ENCODE measurements at places on chromosomes 1 and 21. TPM values are rescaled to one million over a fixed set of nuclear protein-coding genes. Genes with fewer than 3 reads are reported as not detected.
A peak's percentile ranks its signal among the peaks of the same experiment; 100 is the strongest.

- peak; percentile 38 for DNase-seq
Observed at GRCh38 chr1:8562881-8563865, 245.3 kb downstream of the SLC45A1 start.

Gene PLEKHG5
- polyA plus RNA-seq, result 12.2 TPM

DNA sequence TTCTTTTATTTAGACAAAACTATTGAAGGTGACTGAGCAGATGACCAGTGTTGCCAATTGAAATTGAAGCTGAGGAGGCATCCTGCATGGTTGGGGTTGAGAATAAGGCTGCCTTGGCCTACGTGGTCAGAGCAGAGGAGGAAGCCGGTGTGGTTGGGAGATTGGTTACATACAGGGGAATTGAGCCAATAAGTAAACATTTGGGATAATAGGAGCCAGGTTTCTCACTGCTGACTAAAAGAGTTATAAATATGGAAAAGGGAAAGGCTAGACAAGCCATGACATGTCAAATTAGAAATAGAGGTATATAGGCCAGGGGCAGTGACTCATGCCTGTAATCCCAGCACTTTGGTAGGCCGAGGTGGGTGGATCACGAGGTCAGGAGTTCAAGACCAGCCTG is 15.8 kb downstream of the SNX7 start:
- no peak for DNase-seq

GRCh38 chr1:53525595-53525994 is 66.4 kb downstream of the DMRTB1 start:
- DNase-seq, result no peak

DNA sequence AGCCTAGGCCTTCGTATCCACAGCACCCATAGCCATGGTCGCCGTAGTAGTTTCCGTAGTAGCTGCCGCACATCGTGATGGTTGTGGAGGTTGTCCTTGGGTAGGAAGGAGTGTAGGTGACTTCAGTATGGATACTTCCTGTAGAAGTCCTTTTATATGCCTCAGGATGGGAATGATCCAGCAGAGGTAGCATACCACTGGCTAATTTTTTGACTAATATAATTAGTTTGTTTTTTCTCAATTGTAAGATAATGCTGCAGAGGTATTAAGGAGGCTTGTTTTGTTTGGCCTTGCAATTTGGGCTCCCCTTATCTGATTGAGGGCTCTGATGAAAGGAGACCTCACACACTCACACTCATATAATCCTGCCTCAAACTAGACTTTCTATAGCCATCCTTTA is at the start of gene KRTAP6-2:
Gene KRTAP6-2 (minus strand): TSS at position 101 of the 400 bp plus-strand sequence. CDS start 28 bp downstream, at position 73.
- no peak for DNase-seq

DNA sequence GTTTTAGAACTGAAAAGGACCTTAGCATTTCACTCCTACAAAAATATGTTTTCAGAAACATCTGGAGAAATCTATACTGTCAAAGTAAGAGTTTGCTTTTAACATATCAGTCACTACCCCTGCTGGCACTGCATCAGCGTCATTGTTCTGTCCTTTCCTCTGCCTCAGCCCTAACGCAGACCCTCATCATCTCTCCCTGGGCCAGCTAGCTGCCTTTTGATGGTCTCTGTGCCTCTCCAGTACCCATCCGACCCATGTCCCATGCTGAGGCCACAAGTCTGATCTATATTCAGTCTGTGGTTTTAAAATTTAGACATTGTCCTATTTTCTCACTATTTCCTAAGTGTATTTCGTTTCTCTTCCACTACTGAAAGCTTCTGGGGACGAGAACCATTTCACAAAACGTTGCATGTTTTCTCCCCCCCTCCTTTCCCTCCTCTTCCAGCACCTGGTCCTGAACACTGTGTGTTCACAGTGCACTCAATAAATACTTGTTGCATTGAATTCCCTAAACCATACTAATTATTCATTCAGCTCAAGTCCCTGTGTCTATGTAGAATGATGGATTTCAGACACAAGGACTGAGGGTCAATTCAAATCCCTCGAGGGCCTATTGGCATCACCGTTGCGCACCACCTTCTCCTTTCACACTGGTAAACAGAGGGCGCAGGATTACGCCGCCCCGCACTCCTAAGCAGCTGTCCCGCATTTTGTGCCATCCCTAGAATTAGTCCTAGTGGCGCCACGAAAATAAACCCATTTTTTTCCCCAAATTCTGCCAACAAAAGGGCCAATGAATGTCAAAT is 53.4 kb downstream of the CD2 start:
- DNase-seq, result no peak

Gene ZC3H11A
- polyA plus RNA-seq, result 87.9 TPM

GRCh38 chr1:16156848-16157495 is 1.1 kb upstream of the EPHA2 start:
- DNase-seq, result no peak

- DNase-seq, result no peak
Observed at GRCh38 chr21:16488042-16488441, 758.3 kb downstream of the USP25 start.

DNA sequence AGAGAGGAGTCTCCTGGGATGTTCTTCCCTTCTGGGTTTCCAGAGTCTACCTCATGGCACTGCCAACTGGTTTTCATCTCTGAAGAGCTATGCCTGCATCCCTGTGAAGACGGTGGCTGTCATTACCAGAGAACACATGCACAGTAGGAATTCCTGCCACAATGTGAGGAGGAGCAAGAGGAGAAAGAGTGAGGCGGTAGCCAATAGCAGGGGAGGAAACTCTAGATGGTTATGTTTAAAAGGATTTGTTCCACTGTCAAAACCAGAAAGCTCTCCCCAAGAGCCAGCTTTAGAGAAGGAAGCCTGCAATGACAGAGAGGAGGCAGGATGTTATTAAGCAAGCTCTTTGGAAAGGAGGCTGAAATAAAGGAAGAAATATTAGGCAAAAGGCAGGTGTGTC is 12.3 kb downstream of the LMX1A start:
- peak; percentile 43 for DNase-seq

- DNase-seq, result no peak
Observed at GRCh38 chr21:28252928-28253327, 739.7 kb downstream of the LTN1 start.

DNA sequence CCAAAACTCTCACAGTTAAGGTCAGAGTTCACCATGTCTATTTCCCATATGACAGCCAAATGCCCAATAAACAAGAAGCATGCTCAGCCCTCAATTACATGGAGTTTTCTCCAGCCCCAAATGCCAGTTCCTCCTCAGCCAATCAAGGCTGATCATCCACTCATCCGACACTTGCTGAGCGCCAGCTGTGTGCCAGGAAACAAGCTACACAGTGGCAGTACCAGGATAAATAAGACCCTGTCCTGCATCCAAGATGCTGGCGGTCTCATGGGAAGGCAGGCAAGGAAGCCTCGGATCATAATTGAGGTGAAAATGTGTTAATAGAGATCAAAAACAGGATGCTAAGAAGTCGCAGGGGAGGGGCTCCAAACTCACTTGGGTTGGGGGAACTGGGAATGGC is 7.7 kb downstream of the ZBTB17 start:
- DNase-seq, result no peak

Gene NOS1AP
- polyA plus RNA-seq, result 1.1 TPM

Gene ARHGAP30
- 3.1 TPM for polyA plus RNA-seq

Gene FMOD
- polyA plus RNA-seq, result 69.0 TPM

GRCh38 chr1:234989019-234989418 is 139.6 kb downstream of the TOMM20 start:
- no peak for DNase-seq

Gene WNT9A
- 7.2 TPM for polyA plus RNA-seq

DNA sequence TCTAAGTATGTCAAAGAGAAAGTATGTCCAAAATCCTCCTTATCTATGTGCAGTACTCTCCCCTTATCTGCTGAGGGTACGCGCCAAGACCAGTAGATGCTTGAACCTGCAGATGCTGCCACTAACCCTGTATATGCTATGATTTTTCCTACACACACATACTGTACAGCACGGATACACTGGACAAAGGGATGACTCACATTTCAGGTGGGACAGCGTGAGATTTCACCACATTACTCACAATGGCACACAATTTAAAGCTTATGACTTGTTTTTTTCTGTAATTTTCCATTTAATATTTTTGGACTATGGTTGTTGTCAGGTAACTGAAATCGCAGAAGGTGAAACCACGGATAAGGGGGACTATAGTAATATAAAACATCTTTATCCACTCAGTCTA is 4.1 kb downstream of the ORC1 start:
- no peak for DNase-seq

Measured in muscle of leg (tissue), 16 donors.